ENCODE measurements at places on chromosomes 13 and 19. TPM values are rescaled to one million over a fixed set of nuclear protein-coding genes. Genes with fewer than 3 reads are reported as not detected.

The GGN gene
- total RNA-seq: 0.30 TPM

The RNF225 gene
- not detected for total RNA-seq

The HIPK4 gene
- 0.14 TPM for total RNA-seq

The MEIOSIN gene
- not detected for total RNA-seq

The TYROBP gene
- total RNA-seq: not detected

The PGLYRP2 gene
- not detected for total RNA-seq

The LIG4 gene
- total RNA-seq: 15.1 TPM

The CGB8 gene
- not detected for total RNA-seq

The LHB gene
- total RNA-seq: not detected

The CNMD gene
- not detected for total RNA-seq

The SPACA4 gene
- total RNA-seq: not detected

The ICAM1 gene
- 26.8 TPM for total RNA-seq

The FCGBP gene
- 1.2 TPM for total RNA-seq

The TMEM190 gene
- total RNA-seq: not detected

The ZNF529 gene
- total RNA-seq: 13.8 TPM

The TFPT gene
- total RNA-seq: 18.1 TPM

The CCDC9 gene
- total RNA-seq: 11.9 TPM

The CYP4F8 gene
- total RNA-seq: not detected

The CYP2S1 gene
- total RNA-seq: 2.1 TPM

The UPK1A gene
- total RNA-seq: not detected

The LILRB1 gene
- not detected for total RNA-seq

The GJA3 gene
- under 0.01 TPM for total RNA-seq

The RAVER1 gene
- 11.6 TPM for total RNA-seq

The CASP14 gene
- not detected for total RNA-seq

The MAP1S gene
- total RNA-seq: 11.3 TPM

The LILRA6 gene
- total RNA-seq: not detected

The KISS1R gene
- not detected for total RNA-seq

The NLRP11 gene
- not detected for total RNA-seq

The FCHO1 gene
- not detected for total RNA-seq

All from smooth muscle cell of the umbilical artery (primary cell).